GM23248 (cell line): ENCODE measurements at places on chromosomes 2 and 18. TPM values are rescaled to one million over a fixed set of nuclear protein-coding genes. Genes with fewer than 3 reads are reported as not detected.

Gene CPS1
- 2.0 and 4.9 TPM in 2 replicates for total RNA-seq

Gene HMSD
- not detected in 2 replicates for total RNA-seq

Gene DAW1
- total RNA-seq, result under 0.01 and 2.1 TPM in 2 replicates

Gene RAX
- total RNA-seq, result not detected in 2 replicates

Gene AKAIN1
- total RNA-seq, result not detected in 2 replicates

Gene SCG2
- under 0.01 and 0.25 TPM in 2 replicates for total RNA-seq

Gene HOXD10
- total RNA-seq, result 17.2 and 23.5 TPM in 2 replicates

Gene DAPL1
- total RNA-seq, result not detected in 2 replicates

Gene RGPD3
- total RNA-seq, result 0.13 and 0.43 TPM in 2 replicates

Gene IL1B
- 0.86 and 3.8 TPM in 2 replicates for total RNA-seq

Gene SLC9A4
- not detected in 2 replicates for total RNA-seq

Gene ARHGEF33
- 0.13 and 0.54 TPM in 2 replicates for total RNA-seq

Gene FOXD4L1
- total RNA-seq, result not detected in 2 replicates

Gene PLEK
- total RNA-seq, result not detected in 2 replicates

Gene EFR3B
- total RNA-seq, result 0.76 and 0.97 TPM in 2 replicates

Gene RGPD5
- total RNA-seq, result 14.6 and 30.4 TPM in 2 replicates

Gene DOCK10
- total RNA-seq, result 19.2 and 20.5 TPM in 2 replicates

Gene NLRC4
- not detected in 2 replicates for total RNA-seq

Gene TACR1
- total RNA-seq, result 0.11 and 0.13 TPM in 2 replicates

Gene PRR30
- total RNA-seq, result not detected in 2 replicates

Gene TMEM127
- total RNA-seq, result 43.6 and 46.8 TPM in 2 replicates

Gene PDE1A
- 1.9 and 16.3 TPM in 2 replicates for total RNA-seq

Gene SRD5A2
- total RNA-seq, result not detected in 2 replicates

Gene DUSP28
- 1.5 and 3.2 TPM in 2 replicates for total RNA-seq

Gene GAD1
- total RNA-seq, result 0.13 and 2.6 TPM in 2 replicates

Gene DLX1
- total RNA-seq, result 3.3 and 3.8 TPM in 2 replicates

Gene ASB18
- not detected in 2 replicates for total RNA-seq

Gene COL4A3
- 0.11 TPM in 1 of 2 replicates, not detected in the other for total RNA-seq

Gene LCT
- total RNA-seq, result under 0.01 and 0.25 TPM in 2 replicates

Gene MC2R
- total RNA-seq, result not detected in 2 replicates

Gene ICA1L
- total RNA-seq, result 5.4 and 8.1 TPM in 2 replicates

Gene CCBE1
- 11.4 and 16.6 TPM in 2 replicates for total RNA-seq

Gene YES1
- 89.9 and 91.6 TPM in 2 replicates for total RNA-seq

Gene CHRND
- not detected in 2 replicates for total RNA-seq

Gene ERMN
- total RNA-seq, result not detected in 2 replicates

Gene MAL
- not detected in 2 replicates for total RNA-seq

Gene IMPACT
- 61.5 and 66.0 TPM in 2 replicates for total RNA-seq

Gene QPCT
- total RNA-seq, result 37.4 and 37.5 TPM in 2 replicates

Gene LIPG
- 0.25 and 0.43 TPM in 2 replicates for total RNA-seq

Gene WDR12
- total RNA-seq, result 16.2 and 45.8 TPM in 2 replicates

Gene CDCA7
- total RNA-seq, result 3.0 and 3.3 TPM in 2 replicates

Gene CRYGC
- not detected in 2 replicates for total RNA-seq

Gene KATNAL2
- 3.9 and 9.6 TPM in 2 replicates for total RNA-seq

Gene KIF5C
- total RNA-seq, result 0.11 and 0.13 TPM in 2 replicates

Gene CAB39
- total RNA-seq, result 49.1 and 52.1 TPM in 2 replicates

Gene IL37
- not detected in 2 replicates for total RNA-seq

Gene GPR45
- not detected in 2 replicates for total RNA-seq

Gene AQP12A
- not detected in 2 replicates for total RNA-seq

Gene TUBB8B
- total RNA-seq, result not detected in 2 replicates

Gene SCYGR6
- not detected in 2 replicates for total RNA-seq

Gene FEZ2
- 86.2 and 93.2 TPM in 2 replicates for total RNA-seq

Gene MERTK
- under 0.01 TPM in 1 of 2 replicates, not detected in the other for total RNA-seq

Gene MSTN
- total RNA-seq, result 0.11 and 0.51 TPM in 2 replicates

Gene ANKRD23
- total RNA-seq, result 0.76 and 1.1 TPM in 2 replicates

Gene EDAR
- total RNA-seq, result not detected in 2 replicates

Gene EGR4
- total RNA-seq, result not detected in 2 replicates

Gene OTOS
- total RNA-seq, result not detected in 2 replicates
